ENCODE measurements at places on chromosomes 12 and 14.

GRCh38 chr12:91667694-91668093, 478.0 kb downstream of the BTG1 start:
- no peak for DNase-seq

DNA sequence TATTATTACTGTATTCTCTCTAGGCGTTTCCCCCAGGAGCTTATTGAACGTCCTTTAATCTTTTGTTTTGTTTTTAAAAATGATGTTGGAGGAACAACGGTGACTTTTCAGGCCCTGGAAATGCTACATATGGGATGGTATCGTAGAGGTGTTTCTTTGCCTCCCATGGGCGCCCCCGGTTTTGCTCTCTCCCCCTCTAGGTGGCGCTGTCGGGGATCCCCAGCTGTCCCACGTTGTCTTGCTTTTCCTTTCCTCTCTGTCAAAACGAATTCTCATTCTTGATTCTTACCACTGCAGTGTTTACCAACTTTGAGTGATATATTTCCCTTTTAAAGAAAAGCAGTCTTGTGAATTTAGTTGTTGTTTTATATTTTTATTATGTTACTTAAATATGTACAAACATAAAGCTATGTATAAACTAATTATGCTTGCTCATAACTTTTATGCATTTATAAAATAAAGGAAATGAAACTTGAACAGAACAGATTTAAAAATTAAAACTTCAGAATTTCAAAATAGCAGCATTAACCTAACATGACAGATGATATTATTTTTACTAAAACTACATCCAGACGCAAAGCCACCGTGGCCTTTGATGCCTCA, 171.9 kb downstream of the RGS6 start:
- no peak for DNase-seq

DNA sequence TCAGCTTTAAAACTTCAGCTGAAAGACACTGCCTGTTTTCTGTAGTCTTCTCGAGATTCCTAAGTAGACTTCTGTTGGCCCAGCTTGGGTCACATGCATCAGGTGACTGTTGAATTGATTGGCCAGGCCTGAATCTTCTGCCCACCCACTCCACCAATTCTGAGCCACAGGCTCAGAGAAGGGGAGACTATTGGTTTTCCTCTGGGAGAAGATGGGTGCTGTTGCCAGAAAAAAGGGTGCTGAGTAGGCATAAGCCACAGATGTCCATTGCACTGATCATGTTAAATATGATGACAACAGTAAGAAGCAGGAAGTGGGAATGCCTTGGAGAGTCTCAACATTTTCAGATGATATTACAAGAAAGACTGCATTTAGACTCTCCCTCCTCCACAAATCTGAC, 6.8 kb upstream of the SPTLC2 start:
- no peak for DNase-seq

DNA sequence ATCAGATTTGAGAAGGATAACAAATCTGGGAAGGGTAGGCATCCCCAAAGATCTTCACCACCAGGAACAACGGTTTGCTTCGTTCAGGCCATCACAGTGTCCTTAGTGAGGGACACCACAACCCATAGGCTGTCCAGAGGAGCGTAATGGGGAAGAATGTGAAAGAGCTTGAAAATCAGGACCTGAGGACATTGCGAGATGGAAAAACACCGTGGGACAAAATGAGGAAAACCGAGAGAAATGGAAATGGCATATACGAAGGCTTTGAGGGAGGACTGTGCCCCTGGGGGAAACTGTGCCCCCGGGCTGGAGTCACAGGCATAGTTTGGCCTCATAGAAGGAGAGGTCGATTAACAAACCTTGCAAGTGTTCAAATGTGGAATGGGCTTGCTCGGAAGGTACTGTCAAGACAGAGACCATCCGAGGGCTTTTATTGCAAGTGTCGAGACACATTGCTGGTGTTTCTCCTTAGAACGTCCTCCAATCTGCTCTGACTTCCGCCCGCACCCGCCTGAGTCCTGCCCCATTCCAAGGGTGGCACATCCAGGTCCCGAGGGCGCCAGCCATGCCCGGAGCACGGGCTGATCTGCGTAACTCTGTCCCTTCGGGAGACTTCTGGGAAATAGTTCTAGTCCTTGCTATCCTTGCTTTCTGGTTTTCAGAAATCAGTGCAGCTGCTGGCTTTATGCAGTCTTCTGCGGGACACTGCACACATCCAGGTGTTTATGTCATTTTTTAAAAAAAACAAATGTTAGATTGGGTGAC, 885 bp upstream of the PALS1 start:
- peak; percentile 85 for DNase-seq

DNA sequence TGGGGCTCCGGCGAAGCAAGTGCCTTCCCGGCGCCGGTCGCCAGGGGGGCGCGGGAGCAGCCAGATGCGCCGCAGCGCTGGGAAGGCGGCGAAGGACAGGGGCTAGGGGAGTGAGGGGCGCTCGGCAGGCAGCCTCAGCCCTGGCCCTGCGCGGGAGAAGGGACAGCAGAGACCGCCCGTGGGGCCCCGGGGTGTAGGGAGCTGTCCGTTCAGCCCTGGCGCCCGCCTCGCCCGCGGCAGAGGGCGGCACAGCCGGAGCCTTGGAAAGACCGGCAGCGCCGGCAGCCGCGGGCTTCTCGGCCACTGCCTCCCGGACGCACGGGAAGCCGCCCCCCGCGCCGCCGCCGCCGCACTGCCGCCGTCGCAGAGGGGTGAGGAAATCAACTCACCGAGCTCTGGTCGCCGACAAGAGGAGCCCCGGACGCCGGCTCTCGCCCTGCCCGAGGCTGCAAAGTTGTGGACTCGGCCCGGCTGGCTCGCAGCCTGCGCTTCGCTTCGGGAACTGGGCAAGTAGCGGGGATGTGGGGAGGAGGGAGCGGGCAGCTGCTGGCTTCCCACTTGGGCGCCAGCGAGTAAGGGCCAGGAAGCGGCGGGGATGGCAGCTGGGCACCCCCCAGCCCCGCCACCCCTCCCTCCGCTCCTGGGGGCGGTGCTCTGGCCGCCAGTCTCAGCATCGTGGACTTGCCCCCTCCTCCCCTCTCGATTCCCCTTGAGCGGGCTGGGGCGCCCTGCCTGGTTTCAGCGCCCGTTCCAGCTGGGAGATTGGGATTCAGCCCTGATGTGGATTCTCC, at the start of gene ZDHHC22:
ZDHHC22 (minus strand) TSS at position 578 of the 791 bp plus-strand sequence. CDS start 2,053 bp downstream, outside the sequence.
- DNase-seq: no peak

- DNase-seq: no peak
These were observed 9.1 kb downstream of the TEDC1 start for GRCh38 chr14:105500036-105500725.

GRCh38 chr14:33737446-33737845, 213.4 kb downstream of the EGLN3 start:
- no peak for DNase-seq

DNA sequence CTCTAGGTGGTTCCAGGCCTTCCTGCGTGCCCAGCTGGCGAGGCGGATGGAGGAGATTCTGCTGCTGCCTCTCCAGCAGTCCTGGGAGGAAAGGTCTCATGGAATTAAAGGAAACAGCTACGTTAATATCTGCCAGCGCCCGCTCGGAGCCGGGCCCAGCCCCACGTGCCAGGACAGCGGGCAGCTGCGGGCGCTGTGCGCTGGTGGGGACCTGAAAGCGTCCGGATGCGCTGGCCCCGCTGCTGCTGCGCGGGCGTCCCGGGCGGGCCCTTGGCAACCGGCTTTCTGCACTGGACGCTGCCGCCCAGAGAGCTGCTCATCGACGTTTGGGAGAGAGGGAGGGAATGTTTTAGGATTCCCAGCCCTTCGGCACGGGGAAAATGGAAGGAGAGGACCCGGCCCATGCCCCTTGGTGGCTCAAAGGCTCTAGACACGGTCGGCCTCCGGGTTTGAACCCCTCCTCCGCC, 8.6 kb upstream of the DYNC1H1 start:
- DNase-seq: no peak

DNA sequence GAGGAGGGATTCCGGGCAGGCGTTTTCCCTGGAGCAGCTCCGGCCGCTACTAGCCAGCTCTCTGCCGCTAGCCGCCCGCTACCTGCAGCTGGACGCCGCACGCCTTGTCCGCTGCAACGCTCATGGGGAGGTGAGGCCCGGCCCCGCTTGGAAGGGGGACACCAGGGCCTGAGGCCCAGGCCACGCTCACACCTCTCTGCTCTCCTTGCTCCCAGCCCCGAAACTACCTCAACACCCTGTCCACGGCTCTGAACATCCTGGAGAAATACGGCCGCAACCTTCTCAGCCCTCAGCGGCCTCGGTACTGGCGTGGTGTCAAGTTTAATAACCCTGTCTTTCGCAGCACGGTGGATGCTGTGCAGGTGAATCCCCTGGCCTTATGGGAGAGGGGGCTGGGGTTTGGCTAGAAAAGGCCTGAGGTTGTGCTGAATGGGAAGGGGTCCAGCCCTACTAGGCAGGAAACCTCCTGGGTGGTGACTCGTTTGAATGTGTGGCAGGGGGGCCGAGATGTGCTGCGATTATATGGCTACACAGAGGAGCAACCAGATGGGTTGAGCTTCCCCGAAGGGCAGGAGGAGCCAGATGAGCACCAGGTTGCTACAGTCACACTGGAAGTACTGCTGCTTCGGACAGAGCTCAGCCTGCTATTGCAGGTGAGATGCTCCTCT, 597 bp downstream of the RNF31 start:
- DNase-seq: no peak

DNA sequence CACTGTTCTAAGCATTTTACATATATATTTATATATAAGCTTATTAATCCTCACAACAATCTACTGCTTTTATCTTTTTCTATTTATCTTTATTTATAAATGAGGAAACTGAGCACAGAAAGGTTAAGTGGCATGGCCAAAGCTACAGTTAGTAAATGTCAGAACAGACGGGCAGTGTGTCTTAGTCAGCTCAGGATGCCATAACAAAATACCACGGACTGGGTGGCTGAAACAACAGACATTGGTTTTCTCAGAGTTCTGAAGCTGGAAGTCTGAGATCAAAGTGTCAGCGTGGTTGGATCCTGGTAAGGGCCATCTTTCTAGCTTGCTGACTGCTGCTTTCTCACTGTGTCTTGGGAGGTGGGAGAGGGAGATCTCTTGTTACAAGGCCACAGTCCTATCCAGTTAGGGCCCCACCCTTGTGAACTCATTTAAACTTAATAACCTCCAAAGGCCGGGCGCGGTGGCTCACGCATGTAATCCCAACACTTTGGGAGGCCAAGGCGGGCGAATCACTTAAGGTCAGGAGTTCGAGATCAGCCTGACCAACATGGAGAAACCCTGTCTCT, 19.8 kb downstream of the RPGRIP1 start:
- no peak for DNase-seq

DNA sequence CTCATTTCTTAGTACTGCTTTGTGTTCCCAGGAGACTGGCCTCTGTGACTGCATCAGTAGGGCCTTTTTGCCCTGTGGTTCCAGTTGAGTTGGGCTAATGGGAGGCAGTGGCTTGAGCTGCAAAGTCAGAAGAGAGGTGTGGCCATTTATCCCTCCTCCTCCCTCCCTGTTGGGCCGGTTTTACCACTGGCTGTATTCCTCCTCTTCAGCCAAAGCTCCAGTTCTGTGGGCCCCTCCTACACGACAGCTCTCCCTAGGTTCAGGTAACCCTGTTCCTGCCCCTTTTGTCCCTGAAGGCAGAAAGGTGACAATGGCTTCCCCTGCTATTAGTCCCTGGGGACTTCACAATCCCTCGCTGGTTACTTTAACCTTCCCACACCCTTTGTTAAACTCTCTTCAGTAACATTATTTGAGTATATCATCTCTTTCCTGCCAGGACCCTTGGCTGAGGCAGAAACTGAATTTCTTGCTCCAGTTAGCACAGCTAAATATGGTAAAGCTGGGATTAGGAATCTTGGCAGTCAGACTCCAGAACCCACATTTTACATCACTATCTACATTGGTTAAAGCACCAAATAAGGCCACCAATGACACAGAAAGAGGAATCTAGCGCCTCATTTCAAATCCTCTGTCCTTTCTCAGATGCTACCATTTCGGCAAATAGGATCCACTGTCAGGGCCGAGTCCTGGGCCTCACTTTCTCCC, 121.9 kb upstream of the SLC35F4 start:
- no peak for DNase-seq

DNA sequence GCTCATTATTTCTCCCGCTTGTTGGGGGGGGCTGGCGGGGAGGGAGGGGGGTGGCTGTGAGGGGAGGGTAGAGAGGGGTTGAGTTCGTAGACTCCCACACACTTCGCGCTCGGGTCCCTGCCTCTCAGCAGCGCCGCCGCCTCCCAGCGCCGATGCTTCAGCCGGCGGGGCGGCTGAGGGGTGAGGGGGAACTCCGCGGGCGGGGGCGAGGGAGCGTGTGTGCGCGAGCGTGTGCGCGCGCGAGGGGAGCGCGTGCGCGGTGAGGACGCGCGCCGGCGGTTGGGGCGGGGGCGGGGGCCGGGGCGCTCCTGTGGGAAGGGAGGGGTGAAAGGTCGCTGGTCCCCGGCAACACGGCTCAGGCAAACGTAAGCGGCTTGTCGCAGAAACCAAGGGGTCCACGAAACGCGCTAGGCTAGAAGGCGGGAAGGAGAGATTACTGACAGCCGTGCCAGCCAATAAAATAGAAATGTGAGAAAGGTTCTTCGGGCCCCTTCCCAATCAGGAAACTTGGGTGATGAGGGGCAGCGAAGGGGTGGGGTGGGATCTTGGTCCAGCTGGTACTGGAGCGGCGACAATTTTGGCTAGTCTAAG, 343 bp upstream of the NOVA1 start:
- DNase-seq: peak; percentile 66

DNA sequence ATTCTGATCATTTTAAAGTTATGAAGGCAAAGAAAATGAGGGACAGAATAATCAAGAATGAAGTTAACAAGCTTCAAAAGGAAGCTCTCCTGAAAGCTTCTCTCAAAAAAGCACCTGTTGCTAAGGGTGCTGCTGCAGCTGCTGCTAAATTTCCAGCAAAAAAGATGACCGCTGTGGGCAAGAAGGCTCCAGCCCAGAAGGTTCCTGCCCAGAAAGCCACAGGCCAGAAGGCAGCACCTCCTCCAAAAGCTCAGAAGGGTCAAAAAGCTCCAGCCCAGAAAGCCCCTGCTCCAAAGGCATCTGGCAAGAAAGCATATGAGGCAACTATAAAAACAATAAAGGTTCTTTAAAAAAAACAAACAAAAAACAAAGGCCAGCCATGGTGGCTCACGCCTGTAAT, 52.7 kb upstream of the NR2C1 start:
- no peak for DNase-seq

- DNase-seq: peak; percentile 81
These were observed at the start of gene CRIP1 for GRCh38 chr14:105486163-105486973. Gene CRIP1, plus strand, starts transcription at chr14:105486886. Its CDS starts 374 bp downstream, at chr14:105487260.

DNA sequence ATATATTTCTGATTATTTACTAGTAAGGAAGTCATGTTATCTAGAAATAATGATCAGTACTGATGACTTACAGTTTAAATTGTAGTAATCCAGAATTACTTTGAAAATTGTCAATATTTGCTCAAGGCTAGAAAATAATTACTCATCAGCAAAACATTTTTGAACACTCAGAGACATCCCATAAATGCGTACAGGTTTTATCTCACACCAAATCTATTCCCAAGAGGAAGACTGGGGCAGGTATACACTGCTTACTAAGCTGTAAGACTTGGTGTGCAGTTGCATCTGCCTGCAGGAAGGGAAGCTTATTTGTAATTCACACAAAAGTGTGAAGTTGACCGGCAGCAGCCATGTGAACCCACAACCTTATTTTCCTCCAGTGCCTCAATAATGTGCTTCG, 146.4 kb downstream of the CCER1 start:
- no peak for DNase-seq

- DNase-seq: no peak
These were observed 17.3 kb downstream of the TPH2 start for GRCh38 chr12:71955970-71956369.

GRCh38 chr14:96616161-96616721, 114.1 kb downstream of the PAPOLA start:
- no peak for DNase-seq
